COLO829 (cell line): ENCODE measurements at places on chromosomes 13 and 19.

GRCh38 chr13:25741796-25742195, 310.0 kb downstream of the SHISA2 start:
- no peak for DNase-seq

- DNase-seq = no peak
These were observed 1.1 kb downstream of the VSTM1 start for GRCh38 chr19:54062643-54063042.

DNA sequence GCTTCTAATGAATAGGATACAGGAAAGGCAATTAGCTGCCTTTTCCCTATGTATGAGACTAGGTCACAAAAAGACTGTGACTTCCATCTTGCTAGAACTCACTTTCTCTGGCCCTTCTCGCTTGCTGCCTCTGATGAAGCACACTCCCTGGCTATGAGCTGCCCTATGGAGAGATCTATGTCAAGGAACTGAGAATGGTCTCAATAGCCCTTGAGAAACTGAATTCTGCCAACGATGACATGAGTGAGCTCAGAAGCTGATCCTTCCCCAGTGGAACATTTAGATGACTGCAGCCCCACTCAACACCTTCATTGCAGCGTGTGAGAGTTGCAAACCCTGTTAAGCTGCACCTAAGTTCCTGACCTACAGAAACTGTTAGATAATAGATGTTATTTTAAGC, 309.8 kb downstream of the COG6 start:
- DNase-seq = no peak

GRCh38 chr13:74889321-74889720, 592.6 kb downstream of the TBC1D4 start:
- no peak for DNase-seq

- no peak for DNase-seq
These were observed 3.7 kb upstream of the DMPK start for GRCh38 chr19:45785781-45786532.

GRCh38 chr19:46726551-46726950, 9.6 kb upstream of the PRKD2 start:
- no peak for DNase-seq

GRCh38 chr19:21440321-21440720, 43.4 kb downstream of the ZNF493 start:
- DNase-seq = no peak

- DNase-seq = no peak
These were observed 863 bp downstream of the ZNF581 start for GRCh38 chr19:55644191-55644833.

GRCh38 chr13:30963791-30964190, 31.3 kb downstream of the TEX26 start:
- DNase-seq = no peak

DNA sequence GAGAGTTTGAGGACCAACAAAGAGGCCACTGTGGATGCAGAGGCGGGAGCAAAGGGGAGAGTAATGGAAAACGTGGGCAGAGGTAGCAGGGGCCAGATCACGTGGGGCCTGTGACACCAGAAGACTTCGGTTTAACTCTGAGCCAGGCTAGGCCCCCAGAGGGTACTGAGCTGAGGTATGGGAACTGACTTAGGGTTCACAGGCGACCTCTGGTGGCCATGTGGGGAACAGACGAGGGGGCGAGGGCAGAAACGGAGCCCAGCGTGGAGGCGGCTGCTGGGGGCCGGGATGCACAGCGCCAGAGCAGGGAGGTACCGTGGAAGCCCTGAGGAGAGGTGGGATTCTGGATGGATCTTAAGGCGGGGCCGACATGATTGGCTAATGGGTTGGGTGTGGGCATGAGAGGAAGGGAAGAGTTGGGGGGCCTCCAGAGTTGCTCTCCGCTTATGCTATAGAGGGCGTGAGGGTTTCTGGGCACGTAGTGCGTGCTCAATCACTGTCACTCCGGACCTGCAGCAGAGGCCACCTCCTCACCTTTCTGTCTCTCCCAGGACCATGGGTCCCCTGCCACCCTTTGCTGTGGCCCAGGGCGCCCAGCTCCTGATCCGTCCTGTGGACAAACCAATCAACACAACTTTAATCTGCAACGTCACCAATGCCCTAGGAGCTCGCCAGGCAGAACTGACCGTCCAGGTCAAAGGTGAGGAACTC, 13.7 kb downstream of the PVR start:
- peak; percentile 54 for DNase-seq

GRCh38 chr19:41161903-41162302, 31.1 kb upstream of the CYP2S1 start:
- DNase-seq = no peak

- no peak for DNase-seq
These were observed 4.2 kb upstream of the PLAUR start for GRCh38 chr19:43674183-43674582.

GRCh38 chr13:40517486-40518480, 148.7 kb downstream of the FOXO1 start:
- no peak for DNase-seq

DNA sequence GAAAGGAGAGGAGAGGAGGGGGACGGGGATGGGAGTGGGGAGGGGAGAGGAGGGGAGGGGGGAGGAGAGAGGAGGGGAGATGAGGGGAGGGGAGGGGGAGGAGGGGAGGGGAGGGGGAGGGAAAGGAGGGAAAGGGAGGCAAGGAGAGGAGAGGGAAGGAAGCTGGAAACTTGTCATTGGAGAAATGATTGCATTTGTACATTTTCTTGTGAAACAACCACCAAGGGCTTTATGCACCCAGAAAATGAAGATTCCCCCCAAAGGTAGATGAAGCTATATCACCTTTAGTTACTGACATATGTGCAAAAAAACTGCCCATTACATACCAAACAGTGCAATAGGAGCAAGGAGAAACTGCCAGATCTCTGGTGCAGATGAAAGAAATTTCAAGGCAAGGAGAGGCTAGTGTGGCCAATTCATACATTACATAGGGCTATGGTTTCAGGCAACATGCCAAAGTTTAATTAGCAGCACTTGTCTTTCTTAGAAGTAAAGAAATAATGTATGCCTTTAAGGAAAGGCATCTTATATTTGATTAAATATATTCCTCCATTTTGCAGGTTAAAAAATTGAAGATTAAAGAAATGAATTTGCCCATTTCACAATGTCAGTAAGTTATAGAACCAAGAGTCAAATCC, 49.5 kb upstream of the STK24 start:
- DNase-seq = no peak

- no peak for DNase-seq
These were observed 107.2 kb upstream of the MLNR start for GRCh38 chr13:49112782-49113525.
